ENCODE measurements at places on chromosomes 6 and 20.
A peak's percentile ranks its signal among the peaks of the same experiment; 100 is the strongest.

DNA sequence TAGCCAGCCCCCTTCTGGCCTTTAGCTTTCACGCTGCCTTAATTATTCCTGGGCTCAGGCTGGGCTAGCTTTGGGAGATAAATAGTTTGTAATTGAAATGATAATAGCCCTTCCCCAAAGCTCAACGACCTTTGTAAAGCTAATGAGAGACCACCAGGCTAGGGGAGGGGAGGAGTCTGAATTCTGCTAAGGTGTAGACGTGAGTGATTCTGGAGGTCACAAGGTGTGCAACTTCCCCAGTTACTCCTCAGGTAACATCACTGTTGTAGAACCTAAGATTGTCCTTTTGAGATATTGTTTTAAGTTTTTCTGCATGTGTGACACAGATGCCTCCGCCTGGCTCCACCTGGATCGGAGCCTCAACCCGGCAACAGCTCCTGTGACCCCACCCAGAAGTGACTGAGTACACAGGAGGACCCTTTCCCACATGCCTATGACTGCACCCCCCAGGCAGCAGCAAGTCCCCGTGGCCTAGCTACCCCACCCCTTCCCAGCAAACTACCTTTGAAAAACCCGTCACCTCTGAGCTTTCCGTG lies 5.8 kb upstream of the GPR31 start:
- no peak for DNase-seq

DNA sequence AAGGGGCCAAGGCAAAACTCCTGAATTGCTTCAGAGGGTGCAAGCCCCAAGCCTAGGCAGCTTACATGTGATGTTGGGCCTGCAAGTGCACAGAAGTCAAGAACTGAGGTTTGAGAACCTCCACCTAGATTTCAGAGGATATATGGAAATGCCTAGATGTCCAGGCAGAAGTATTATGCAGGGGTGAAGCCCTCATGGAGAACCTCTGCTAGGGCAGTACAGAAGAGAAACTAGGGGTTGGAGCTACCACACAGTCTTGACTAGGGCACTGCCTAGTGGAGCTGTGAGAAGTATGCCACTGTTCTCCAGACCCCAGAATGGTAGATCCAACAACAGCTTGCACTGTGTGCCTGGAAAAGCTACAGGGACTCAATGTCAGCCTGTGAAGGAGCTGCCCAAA lies 179.7 kb upstream of the GJE1 start:
- no peak for DNase-seq

GRCh38 chr6:106739387-106739786 lies 110.0 kb downstream of the QRSL1 start:
- no peak for DNase-seq

DNA sequence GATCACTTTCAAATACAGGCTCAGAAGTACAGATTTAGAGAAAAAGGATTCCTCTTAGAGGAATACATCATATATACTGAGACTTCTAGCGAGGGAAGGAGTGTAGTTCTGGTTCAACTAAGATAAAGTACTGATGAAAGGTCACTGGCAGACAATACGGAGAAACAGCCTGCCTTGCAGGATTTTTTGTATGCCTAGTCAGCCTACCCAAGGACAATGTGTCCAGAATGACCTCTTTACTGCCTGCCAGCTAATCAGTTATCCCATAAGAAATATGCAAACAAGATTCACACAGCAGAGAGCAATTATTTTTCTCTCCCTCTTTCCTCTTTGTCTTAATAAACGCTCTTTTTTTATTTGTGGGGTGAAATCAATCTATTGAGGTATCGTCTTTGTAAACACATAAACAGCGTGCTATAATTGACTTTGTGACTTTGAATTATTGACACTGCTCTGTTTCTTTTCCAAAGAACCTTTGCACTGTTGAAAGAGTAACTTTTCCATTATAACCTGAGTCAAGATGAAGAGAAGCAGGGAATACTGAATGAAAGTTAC lies 1.4 kb upstream of the TSPYL4 start:
- DNase-seq, result no peak

DNA sequence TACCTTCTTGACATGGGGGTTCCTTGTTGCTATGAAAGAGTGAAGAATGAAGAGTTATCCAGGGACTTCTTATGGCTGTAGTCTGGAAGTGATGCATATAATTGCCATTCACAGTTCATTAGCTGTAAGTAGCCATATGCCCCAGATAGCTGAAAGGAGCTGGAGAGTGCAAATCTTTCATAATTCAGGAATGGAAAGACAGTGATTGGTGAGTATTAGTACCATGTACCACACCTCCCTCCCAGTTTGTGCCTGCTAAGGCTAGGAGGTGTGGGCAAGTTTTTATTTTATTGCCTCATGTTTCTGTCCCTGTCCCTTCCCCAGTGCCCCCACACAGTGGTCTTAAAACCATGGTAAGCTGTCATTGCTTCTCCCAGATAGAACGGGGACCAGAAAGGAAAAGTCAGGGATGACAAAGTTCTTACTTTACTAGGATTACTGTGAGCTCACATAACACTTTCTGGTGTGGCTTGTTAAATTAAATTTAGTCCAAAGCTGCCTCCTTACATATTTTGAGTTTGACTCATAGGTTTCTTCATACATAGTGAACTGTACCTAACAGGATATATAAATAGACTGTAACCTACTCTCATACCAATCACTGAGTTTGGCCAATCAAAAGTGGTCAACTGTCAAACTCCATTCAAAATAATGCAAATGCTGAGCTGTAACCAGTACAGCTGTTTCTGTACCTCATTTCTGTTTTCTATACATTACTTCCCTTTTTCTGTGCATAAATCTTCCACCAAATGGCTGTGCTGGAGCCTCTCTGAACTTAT lies 119.4 kb downstream of the RFPL4B start:
- peak; percentile 75 for DNase-seq

DNA sequence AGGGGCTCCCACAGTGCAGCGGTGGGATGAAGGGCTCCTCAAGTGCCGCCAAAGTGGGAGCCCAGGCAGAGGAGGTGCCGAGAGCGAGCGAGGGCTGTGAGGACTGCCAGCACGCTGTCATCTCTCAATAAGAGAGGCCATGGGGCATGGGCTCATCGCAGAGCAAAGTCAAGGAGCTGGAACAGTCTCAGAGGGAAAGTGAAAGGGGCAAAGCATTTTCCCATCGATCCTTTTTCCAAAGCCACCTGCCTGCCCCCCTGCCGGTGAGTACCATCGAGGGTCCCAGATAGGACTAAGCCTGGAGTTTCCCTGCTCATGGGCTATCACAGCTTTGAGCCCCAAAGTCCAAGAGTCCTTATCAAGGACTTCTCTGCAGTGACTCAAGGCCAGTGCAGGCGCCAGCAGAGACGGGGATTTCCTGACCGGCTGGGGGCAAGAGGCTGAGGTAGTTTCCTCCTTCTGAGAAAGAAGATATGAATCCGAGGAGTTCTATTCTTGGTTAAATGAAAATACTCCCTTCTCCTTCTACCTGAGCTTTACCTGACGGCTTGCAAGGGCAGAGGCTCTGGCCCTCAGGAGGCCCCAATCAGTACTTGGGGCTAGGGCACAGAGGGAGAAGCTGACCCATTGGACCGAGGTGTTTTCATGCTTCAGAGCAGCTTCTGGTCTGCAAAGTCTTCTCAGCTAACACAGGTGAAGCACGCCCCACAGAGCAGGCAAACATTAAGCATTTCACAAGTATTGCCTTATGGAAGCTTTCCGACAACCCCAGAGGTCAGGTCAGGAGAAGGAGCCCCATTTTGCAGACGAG lies 22.6 kb downstream of the ETV7 start:
- DNase-seq, result no peak

- peak; percentile 70 for DNase-seq
Observed at GRCh38 chr20:10079964-10080363, 45.2 kb downstream of the ANKEF1 start.

GRCh38 chr20:63733117-63733516 lies 3.3 kb upstream of the LIME1 start:
- no peak for DNase-seq

DNA sequence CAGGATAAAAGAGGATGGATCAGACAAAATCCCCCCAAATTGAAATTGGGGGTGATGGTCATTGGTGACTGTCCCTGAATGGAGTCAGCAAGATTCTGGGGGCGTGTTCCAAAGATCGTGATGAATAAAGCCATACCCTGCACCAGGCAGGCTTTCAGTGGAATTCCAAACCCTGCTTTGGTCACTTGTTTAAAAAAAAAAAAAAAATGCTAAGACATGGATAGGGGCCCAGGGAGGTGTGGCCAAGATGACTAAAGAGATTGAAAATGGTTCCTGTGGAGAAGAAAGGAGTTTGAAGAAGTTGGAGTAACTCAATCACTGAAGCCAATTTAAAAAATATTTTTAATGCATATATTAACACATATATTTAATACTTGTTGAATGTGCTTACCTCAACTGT lies 161.4 kb upstream of the KCNG1 start:
- no peak for DNase-seq

DNA sequence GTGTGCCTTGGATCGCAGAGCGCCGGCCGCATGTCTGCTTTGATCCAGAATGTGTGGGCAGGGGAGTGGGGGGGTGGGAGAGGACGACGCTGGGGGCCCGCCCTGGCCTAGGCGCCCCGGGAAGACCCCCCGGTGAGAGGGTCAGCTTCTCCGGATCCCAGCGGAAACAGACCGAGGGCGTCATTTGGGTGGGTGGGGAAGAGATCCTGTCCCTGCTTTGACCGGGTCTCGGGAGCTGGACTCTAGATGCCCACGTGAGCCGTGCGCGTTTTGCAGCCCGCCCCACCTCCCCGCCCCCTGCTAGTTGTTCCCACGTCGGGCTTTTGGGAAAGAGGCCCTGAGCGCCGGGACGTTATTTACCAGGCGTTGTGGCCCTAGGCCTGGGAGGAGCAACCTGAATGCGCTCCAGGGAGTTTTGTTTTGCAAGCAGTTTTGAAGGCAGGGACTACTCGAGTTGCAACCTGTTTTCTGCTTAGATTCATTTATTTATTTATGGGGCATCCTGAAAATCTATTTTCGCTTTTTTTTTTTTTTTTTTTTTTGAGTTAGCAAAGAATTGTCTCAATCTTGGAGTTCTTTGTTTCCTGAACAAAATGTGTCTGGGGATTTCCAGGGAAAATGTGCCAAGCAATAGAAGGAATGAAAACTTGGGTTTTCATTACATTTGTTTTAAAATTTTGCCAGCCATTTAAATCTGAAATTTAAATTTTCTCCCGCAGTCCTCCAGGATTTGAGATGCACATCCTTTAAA lies 1.6 kb downstream of the DSP start:
- no peak for DNase-seq

DNA sequence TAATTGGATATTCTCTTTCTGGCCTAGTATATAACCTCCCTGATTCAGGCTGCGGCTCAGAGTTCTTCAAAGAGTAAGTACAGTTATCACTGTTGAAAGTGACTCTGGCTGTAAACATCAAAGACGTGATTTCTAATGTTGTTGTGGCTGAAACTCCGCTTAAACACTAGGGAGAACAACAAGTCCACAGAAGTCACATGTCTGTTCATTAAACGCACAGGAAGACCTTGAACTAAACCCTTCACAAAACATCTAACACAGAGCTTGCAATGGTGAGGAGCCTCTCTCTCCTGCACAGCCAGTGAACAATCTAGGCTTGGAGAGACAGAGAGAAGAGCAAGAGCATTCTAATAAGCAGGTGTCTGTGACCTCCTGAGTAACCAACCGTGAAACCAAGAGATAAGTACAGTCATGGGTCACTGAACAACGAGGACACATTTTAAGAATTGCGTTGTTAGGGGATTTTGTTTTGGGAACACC lies 249.3 kb downstream of the PRKN start:
- DNase-seq, result no peak

DNA sequence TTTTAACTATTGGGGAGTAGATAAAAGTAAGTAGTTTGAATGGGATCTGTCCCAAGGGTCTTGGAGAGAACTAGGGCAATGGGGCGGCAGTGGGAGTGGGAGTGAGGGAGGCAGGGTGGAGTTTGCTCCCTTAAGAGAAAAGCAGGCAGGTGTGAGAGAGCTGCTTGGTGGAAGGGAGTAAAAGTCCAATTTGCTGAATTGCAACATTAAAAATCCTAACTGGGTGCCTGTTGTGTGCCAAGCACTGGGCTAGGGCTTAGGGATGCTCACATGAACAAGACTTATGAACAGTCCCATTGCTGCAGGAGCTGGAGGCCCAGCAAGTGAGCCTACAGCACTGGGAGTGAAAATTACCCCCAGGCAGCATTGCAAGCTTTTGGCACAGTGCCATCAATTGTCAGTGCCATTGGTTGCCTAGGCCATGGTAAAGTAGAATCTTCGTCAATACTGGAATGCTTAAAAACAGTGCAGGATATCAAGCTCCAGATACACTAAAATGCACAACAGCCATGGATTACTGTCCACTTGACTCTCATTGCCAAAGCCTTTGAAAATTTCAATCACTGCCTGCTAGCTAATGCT lies 277.7 kb upstream of the JARID2 start:
- no peak for DNase-seq

DNA sequence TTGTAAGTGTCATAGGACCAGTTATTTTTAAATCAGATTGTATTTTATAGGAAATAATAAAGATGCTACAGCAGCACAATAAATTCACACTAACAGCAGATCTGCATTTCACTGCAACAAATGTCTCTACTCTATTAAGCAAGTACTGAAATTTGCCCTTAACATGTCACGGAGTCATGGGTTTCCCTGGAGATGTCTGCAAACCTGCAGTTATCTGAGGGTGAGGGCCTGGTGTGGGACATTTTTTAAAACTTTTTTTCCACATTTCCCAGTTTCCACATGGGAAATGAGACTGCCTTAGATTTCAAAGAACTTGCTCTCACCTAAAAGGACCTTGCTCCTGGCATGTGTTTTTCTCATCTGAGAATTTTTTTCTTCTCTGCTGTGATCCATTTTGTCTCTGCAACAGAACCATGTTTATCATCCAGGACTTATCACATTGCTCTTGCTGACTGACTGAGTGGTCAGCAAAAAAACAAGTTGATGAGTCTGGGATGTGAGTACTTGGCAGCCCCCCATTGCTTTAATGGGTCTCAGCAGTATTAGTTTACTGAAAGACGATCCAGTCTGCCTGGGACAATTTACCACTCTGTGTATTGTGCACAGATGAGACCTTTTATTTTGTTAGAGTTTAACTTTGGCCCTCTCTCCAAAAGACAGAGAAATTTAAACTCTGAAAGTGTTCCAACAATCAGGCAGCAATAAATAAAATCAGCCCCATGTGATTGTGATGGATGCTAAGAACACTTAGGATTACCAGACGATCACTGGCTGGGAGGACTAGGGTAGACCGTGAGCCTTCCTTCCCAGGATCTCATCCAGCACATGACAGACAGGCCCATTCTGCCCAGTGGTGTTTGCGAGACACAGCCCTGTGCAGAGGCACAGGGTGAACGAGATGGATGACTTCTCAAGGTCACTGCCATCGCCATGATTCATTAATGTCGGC lies 268.8 kb downstream of the BTBD9 start:
- no peak for DNase-seq

GRCh38 chr6:2751871-2752270 lies 1.1 kb upstream of the MYLK4 start:
- no peak for DNase-seq

DNA sequence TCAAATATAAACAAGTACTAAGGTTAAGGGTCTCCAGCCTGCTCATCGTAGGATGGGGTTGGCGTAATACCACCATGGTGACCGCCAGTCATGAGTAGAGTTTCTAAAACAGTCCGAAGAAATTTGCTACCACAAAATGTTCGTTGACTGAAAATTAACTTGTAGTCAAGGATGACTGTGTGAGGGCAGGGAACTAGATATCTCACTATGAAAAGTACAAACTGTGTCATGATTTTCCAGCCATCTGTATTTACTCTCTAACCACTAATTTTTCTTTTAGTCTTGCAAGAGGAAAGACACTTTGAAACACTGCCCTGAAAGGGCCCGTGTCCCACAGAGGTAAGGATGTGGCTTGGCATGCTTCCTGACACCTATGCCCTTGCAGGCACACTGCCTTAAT lies 99.7 kb downstream of the IRF4 start:
- no peak for DNase-seq

GRCh38 chr6:45930420-45931040 lies 85.1 kb downstream of the CLIC5 start:
- no peak for DNase-seq

GRCh38 chr6:169960003-169960344 lies 208.6 kb downstream of the ERMARD start:
- no peak for DNase-seq
